ENCODE measurements at places on chromosomes 7 and 10.
A peak's percentile ranks its signal among the peaks of the same experiment; 100 is the strongest.

- no peak for DNase-seq
Measured at GRCh38 chr7:45081670-45081974, 7.1 kb downstream of the NACAD start.

- DNase-seq, result no peak
Measured at GRCh38 chr10:20473023-20473760, 423.9 kb downstream of the NEBL start.

DNA sequence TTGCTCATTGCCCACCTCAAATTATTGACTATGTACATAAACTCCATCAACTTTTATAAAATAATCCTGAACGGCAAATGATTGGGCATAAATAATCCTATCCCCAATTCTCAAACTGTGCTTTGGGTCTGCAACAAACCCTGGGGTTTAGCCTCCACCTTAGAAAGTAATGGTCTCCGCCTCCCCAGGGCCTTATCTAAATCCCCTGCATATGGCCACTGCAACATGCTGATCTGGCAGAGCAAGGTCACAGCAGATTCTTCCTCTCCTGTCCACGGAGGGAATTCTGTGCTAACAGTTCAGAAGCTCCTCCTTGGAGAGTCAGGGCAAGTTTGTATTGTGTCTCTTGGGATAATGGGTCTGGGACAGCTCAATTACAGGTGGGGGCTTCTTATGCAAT is 18.4 kb downstream of the FXYD4 start:
- DNase-seq, result no peak

DNA sequence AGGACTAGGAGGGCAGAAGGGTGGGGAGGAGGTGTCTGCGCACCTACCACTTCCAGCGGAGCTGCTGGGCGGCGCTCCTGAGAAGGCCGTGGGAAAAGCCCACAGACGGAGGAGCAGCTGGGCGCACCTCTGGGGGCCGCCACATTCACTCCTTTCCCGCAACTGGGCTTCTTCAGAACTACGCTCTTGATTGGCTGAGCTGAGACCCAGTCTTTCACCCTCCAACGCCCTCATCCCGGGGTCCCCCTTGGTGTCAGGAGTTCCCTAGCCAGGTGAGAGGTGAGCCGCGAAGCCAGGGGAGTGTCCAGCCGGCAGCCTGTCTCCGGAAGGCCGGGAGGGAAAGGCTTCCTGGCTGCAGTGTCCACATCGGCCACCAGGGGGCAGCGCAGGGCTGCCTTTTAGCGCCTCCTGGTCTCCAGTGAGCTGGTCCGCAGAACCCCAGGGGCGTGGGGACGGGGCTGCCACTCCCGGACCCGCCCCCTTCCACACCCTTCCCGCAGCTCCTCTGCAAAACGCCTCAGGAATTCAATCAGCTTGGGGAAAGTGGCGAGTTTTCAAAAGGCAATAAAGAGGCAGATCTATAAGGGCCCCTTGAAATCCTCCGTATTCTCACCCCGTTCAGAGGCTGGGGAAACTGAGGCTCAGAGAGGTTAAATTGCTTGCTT is 98.8 kb downstream of the CHST15 start:
- DNase-seq, result peak; percentile 91

- no peak for DNase-seq
Measured at GRCh38 chr10:17816199-17816598, 7.1 kb downstream of the MRC1 start.

DNA sequence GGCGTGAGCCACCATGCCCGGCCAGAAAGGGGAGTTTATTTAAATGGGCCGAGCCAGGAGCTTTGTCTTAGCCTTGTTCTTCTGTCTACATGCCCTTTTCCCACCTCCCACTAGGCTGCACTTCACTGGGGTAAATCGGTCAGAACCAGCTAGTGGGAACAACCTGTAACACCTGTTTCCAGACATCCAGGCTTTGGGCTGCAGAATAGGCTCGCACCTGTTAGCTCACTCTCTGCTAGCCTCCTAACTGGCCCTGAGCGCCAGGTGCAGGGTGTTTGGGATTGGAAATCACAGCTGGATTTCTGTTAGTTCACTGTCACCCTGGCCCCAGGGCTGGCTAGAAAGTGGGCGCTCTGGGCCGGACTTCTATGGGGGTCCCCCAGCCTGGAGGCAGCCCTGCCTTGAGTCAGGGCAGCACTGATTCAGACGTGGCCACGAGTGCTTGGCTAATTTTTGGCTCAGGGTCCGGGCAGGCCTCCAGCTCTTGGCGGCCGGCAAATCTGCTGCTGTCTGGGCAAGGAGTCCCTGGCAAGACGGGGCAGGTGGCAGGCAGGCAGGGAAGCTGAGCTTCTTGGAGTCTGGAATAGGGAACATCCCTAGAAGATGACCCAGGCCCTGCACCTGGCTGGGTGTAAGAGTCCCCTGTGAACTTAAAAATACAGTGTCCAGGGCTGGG is 48.6 kb downstream of the GTF2IRD1 start:
- no peak for DNase-seq

GRCh38 chr7:43511029-43511428 is 71.9 kb upstream of the STK17A start:
- no peak for DNase-seq

DNA sequence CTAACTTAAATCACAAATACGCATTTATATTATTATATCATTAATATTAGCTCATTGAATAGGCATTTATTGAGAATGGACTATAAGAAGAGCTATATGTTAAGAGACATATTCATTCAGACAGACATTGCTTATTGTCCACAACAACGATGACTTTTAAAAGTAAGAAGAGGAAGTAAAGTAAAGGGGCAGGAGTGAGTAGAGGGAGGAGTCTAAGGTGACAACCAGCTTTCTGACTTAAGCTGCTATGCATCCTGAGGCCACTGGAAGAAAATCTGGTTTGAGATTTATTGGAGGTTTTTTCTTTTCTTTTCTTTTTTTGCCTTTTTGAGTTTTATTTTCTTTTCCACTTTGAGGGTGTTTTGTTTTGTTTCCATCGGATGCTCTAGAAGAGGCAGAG is 723.5 kb downstream of the GRM8 start:
- no peak for DNase-seq

GRCh38 chr7:32494946-32495297 is 367 bp upstream of the AVL9 start:
- DNase-seq, result no peak

GRCh38 chr7:127585044-127585953 is at the start of gene GCC1:
GCC1 (minus strand) TSS chr7:127585596; CDS start chr7:127585182, 414 bp downstream.
- peak; percentile 94 for DNase-seq

DNA sequence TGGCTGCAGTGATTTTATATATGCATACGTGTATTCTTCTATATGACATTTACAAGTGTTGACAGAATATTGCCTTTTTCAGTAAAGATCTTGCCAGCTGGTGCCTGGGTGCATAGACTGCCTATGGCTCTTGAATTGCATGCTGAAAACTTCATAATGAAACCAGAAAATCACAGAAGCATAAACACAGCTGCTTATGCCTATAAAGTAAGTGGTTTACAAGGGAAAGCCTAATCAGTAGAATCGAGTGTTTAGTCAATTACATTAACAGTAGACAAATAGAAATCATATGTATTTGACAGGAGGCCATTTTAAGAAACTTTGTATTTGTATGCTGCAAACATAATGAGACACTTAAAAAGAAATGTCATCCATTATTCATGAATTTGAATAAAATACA is 82.5 kb downstream of the TMEM168 start:
- DNase-seq, result no peak

GRCh38 chr7:83410989-83411591 is 237.8 kb downstream of the SEMA3E start:
- DNase-seq, result no peak

Measured in left hindlimb (tissue), 1 donor.